ENCODE measurements at places on chromosomes 4 and X. TPM values are rescaled to one million over a fixed set of nuclear protein-coding genes. Genes with fewer than 3 reads are reported as not detected.

Gene PHEX
- 20.1 TPM for total RNA-seq

Gene VMA21
- total RNA-seq = 69.8 TPM

Gene DDIT4L
- not detected for total RNA-seq

Gene DKK2
- total RNA-seq = not detected

Gene ANKRD37
- total RNA-seq = 14.5 TPM

Gene RBM47
- 1.4 TPM for total RNA-seq

Gene PABPC1L2B
- not detected for total RNA-seq

Gene UGT2A1
- total RNA-seq = not detected

Gene ODAPH
- total RNA-seq = not detected

Gene GUCY1B1
- 0.18 TPM for total RNA-seq

Gene SPACA5
- not detected for total RNA-seq

DNA sequence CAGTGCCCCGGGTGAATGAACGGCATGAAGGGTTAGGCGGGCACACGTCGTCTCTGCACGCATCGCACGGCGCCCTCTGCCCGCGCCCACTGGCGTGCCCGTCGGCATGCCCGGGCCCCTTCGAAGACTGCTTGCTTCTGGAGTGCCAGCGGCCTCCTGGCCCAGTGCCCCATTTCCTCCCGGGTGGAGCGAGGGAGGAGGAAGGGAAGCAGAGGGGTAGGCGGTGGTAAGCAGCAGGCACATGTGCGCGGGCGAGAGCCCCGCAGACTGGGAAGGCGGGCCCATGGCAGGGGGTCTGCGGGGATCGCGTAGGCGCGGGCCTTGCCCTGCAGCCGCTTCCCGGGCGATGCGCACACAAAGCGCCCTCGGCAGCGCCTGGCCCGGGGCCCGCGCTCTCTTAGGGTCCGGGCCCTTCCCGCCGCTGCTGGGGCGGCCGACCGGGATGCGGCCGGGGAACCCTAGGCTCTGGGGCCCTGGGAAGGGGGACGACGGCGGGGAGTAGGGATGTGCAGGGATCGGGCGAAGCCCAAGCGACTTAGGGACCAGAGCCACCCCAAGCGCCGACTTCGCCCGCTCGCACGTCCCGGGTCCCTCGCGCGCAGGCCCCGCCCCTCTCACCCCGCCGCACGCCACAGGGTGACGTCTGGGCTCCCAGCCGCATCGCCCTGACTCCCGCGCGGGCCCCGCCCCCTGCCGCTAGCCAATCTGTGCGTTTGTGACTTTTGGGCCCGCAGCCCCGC, 866 bp upstream of the EMD start:
- no peaks in the 10 kb centered on the region for H3K27me3 ChIP-seq
- no peak overlapping the region for H3K4me3 ChIP-seq
- peaks cover 38% of the 10 kb centered on the region for H3K4me1 ChIP-seq
- H3K36me3 ChIP-seq = no peaks in the 10 kb centered on the region
- H3K27ac ChIP-seq = peak overlapping the region; percentile 85
- peak; percentile 55 for DNase-seq

- H3K4me3 ChIP-seq = no peak overlapping the region
- H3K4me1 ChIP-seq = no peaks in the 10 kb centered on the region
- H3K36me3 ChIP-seq = no peaks in the 10 kb centered on the region
- H3K27ac ChIP-seq = no peak overlapping the region
Observed at GRCh38 chr4:154683956-154684681, 59.7 kb upstream of the LRAT start.

GRCh38 chr4:168540086-168540485, 43.2 kb downstream of the PALLD start:
- no peak overlapping the region for H3K27ac ChIP-seq
- no peaks in the 10 kb centered on the region for H3K4me1 ChIP-seq
- H3K4me3 ChIP-seq = no peak overlapping the region
- no peaks in the 10 kb centered on the region for H3K36me3 ChIP-seq
- no peaks in the 10 kb centered on the region for H3K27me3 ChIP-seq

GRCh38 chr4:78166622-78167021, 109.5 kb downstream of the FRAS1 start:
- no peaks in the 10 kb centered on the region for H3K27me3 ChIP-seq
- H3K4me3 ChIP-seq = no peak overlapping the region
- H3K27ac ChIP-seq = no peak overlapping the region

DNA sequence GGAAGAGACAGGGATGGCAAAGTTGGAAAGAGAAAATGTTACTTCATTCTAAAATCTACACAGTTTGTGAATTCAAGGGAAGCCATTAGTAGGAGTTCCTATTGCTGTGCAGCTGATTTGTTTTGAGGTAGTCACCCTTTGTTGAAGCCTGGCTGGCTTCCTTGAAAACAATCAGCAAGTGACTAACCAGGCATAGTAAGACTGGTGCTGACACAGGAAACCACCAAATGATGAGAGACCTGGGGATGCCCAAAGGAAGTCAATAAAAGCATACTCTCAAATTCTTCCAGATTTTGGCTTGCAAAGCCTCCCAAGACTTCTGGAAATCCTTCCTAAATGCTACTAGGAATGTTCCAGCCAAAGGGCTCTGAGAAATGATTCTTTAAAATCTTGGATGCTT, 23.9 kb upstream of the PRDM8 start:
- no peaks in the 10 kb centered on the region for H3K27me3 ChIP-seq
- DNase-seq = peak; percentile 72
- no peaks in the 10 kb centered on the region for H3K36me3 ChIP-seq
- H3K4me1 ChIP-seq = peaks cover 43% of the 10 kb centered on the region
- H3K4me3 ChIP-seq = peak overlapping the region; percentile 2
- H3K27ac ChIP-seq = no peak overlapping the region

DNA sequence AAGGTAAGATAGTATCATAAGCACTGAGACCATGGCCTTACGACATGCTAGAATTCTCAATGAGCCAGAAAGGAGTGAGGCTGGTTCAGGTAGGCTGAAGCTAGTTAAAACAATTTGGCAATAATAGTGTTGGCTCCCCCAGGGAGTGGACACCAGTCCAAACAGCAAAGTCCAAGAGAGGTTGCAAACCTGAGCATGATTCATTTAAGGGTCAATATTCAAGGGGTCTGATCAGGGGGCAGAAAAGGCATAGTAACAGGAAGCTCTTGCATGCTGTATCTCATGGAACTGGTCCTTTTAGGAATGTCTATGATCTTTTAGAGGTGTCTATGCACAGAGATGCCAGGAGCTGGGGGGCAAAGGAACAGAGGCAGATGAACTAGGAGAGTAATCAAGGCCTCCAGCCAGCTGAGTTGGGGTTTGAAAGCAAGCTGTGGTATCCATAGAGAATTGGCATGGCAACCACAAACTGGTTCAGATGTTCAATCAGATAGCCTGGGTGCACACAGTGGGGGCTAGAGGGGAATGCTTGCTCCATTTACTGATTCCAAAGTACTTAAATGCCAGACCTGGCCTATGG, 5.1 kb downstream of the GJB1 start:
- DNase-seq = no peak
- H3K27me3 ChIP-seq = no peaks in the 10 kb centered on the region

GRCh38 chrX:23334521-23334847, 165 bp upstream of the PTCHD1 start:
- H3K27ac ChIP-seq = no peak overlapping the region
- no peaks in the 10 kb centered on the region for H3K27me3 ChIP-seq
- no peaks in the 10 kb centered on the region for H3K36me3 ChIP-seq

GRCh38 chr4:158714937-158715336, 8.3 kb downstream of the PPID start:
- H3K27me3 ChIP-seq = no peaks in the 10 kb centered on the region
- no peak for DNase-seq
- no peak overlapping the region for H3K27ac ChIP-seq
- peaks cover 31% of the 10 kb centered on the region for H3K36me3 ChIP-seq

- H3K4me1 ChIP-seq = no peaks in the 10 kb centered on the region
- H3K36me3 ChIP-seq = no peaks in the 10 kb centered on the region
- H3K4me3 ChIP-seq = no peak overlapping the region
Observed at GRCh38 chr4:154292589-154292988, 199.0 kb downstream of the DCHS2 start.

- no peaks in the 10 kb centered on the region for H3K36me3 ChIP-seq
- H3K27me3 ChIP-seq = no peaks in the 10 kb centered on the region
- no peak for DNase-seq
Observed at GRCh38 chrX:17547658-17548057, 172.7 kb downstream of the NHS start.

- DNase-seq = no peak
- H3K36me3 ChIP-seq = no peaks in the 10 kb centered on the region
- no peak overlapping the region for H3K4me3 ChIP-seq
- H3K27me3 ChIP-seq = no peaks in the 10 kb centered on the region
- no peaks in the 10 kb centered on the region for H3K4me1 ChIP-seq
- H3K27ac ChIP-seq = no peak overlapping the region
Observed at GRCh38 chr4:99334880-99335279, 13.7 kb upstream of the ADH1B start.

- H3K27me3 ChIP-seq = no peaks in the 10 kb centered on the region
- H3K4me1 ChIP-seq = no peaks in the 10 kb centered on the region
- H3K4me3 ChIP-seq = no peak overlapping the region
- no peak for DNase-seq
- H3K27ac ChIP-seq = no peak overlapping the region
Observed at GRCh38 chrX:24676403-24677024, 17.2 kb upstream of the POLA1 start.

DNA sequence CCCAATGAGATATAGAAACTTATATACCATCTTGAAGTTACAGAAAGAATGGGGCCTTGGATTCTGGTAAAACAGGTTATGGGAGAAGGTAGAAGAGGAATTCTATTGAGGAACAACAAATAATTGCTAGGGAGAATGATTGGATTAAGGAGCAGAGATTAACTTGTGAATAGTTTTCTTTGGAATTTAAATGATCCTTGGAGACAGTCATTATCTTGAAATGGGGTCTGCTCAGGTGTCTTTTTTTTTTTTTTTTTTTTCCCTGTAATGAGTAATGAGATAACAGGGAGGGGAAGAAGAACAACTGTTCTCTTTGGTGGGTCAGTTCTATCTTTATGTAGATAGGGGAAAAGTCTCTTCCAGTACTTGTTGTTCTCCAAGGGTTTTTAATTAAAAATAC, 1406.0 kb downstream of the RPA4 start:
- no peaks in the 10 kb centered on the region for H3K36me3 ChIP-seq
- no peak overlapping the region for H3K4me3 ChIP-seq
- no peaks in the 10 kb centered on the region for H3K4me1 ChIP-seq
- H3K27ac ChIP-seq = no peak overlapping the region
- no peaks in the 10 kb centered on the region for H3K27me3 ChIP-seq

DNA sequence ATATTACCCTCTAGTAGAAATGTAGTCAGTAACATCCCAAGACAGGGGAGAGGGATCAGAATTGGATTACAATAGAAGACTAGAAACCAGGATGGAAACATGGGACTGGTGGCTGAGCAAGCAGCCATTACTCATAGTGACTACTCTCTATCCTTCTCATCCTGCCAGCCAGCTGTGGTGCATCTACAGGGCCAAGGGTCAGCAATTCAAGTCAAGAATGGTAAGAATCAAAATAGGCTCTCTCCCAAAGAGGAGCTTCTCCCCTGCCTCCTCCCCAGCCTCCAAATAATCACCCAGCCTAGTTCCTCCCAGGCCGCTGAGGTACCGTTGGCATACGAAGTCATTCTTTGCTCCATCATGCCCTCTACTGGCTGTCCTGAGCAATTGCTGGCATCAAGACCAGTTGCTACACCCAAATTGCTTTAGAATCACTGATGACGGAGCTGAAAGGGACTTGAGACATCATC, 19.4 kb downstream of the AWAT2 start:
- H3K4me3 ChIP-seq = no peak overlapping the region
- no peak for DNase-seq
- H3K36me3 ChIP-seq = no peaks in the 10 kb centered on the region
- H3K27ac ChIP-seq = no peak overlapping the region

- no peak for DNase-seq
- H3K27me3 ChIP-seq = no peaks in the 10 kb centered on the region
- no peak overlapping the region for H3K27ac ChIP-seq
Observed at GRCh38 chr4:174856926-174857800, 28.1 kb upstream of the GLRA3 start.

DNA sequence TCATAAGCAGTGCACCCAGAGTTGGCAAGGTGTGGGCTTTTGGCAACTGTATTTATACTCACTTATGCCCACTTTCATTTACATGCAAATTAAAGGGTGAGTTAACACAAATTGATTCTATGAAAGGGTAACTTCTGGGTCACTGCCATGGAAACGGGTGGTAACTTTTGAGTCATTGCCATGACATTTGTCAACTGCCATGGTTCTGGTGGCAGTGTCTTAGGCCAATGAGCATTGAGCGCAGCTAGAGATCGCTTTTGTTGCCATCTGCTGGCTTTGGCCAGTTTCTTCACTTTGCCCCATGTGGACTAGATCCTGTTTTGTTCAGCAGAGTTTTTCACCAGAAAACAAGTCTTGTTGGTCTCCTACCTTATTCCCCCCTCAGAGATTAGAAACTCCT, 170.8 kb upstream of the NUDT6 start:
- no peaks in the 10 kb centered on the region for H3K27me3 ChIP-seq
- H3K36me3 ChIP-seq = no peaks in the 10 kb centered on the region
- no peak overlapping the region for H3K4me3 ChIP-seq

DNA sequence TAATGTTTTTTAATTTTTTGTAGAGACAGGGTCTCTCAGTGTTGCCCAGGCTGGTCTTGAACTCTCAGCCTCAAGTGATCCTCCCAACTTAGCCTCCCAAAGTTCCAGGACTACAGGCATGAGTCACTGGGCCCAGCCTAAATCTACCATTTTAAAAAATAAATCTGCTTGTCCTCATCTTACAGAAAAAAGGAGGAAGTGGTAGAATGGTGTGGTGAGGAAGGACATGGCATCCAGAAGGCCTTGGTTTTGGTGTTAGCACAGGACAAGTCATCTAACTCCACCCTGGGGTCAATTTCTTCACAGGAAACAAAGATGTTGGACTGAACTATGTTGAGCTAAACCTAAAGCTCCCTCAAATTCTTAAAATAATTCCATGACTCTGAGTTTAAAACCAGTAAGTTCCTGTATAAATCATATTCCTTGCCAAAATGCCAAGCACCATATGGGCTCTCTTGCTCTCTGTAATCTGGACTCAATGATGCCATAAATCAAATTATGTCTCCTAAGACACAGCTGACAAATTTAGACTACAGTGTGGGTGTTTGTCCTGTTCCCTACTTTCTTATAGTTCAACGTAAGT, 253.9 kb upstream of the NOCT start:
- no peak for DNase-seq
- no peaks in the 10 kb centered on the region for H3K27me3 ChIP-seq
- no peak overlapping the region for H3K27ac ChIP-seq
- no peak overlapping the region for H3K4me3 ChIP-seq
- H3K36me3 ChIP-seq = no peaks in the 10 kb centered on the region

- DNase-seq = no peak
- no peaks in the 10 kb centered on the region for H3K36me3 ChIP-seq
- H3K27ac ChIP-seq = no peak overlapping the region
- peak overlapping the region; percentile 32 for H3K4me3 ChIP-seq
Observed at GRCh38 chr4:54101190-54102041, 1.5 kb downstream of the GSX2 start.

DNA sequence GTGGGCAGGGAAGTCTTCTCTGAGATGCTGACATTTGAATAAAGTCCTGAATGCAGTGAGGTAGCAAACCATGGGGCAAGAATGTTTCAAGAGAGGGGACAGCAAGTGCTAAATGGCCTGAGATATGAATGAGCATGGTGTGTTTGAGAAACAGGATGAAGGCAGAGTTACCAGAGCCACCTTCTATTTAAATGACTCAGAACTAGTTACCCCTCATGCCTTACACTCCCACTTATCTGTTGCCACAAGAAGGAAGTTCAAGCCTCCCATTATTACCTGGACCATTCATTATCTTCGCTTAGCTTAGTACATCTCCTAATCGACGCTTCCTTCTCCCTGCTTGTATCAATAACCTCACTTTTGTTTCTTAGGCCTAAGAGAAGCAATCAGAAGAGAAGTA, 67.7 kb upstream of the STARD8 start:
- H3K4me3 ChIP-seq = no peak overlapping the region
- no peaks in the 10 kb centered on the region for H3K27me3 ChIP-seq
- no peak for DNase-seq
- no peaks in the 10 kb centered on the region for H3K4me1 ChIP-seq
- H3K27ac ChIP-seq = no peak overlapping the region
- H3K36me3 ChIP-seq = no peaks in the 10 kb centered on the region
